Stomach (tissue), 19 donors: ENCODE measurements at places on chromosomes 5 and 9. TPM values are rescaled to one million over a fixed set of nuclear protein-coding genes. Genes with fewer than 3 reads are reported as not detected.

HNRNPK gene
- 275 TPM for total RNA-seq

CDH12 gene
- total RNA-seq, result not detected

CYSRT1 gene
- not detected for total RNA-seq

IL9 gene
- not detected for total RNA-seq

TEK gene
- total RNA-seq, result 25.5 TPM

GABRA1 gene
- total RNA-seq, result not detected

CEL gene
- 2.0 TPM for total RNA-seq

C5orf63 gene
- total RNA-seq, result 0.45 TPM

CCNI2 gene
- total RNA-seq, result 0.92 TPM

FOXD4L5 gene
- total RNA-seq, result not detected
